Activated CD8-positive, alpha-beta memory T cell treated with anti-CD3 and anti-CD28 coated beads, Interleukin-2, amount 10 ng/mL, durations not matched to agents 7 days and 5 days (primary cell): ENCODE measurements at places on chromosomes 3 and 15. TPM values are rescaled to one million over a fixed set of nuclear protein-coding genes. Genes with fewer than 3 reads are reported as not detected.

SCG5 gene
- total RNA-seq, result 4.3 TPM

AQP9 gene
- not detected for total RNA-seq

DNA sequence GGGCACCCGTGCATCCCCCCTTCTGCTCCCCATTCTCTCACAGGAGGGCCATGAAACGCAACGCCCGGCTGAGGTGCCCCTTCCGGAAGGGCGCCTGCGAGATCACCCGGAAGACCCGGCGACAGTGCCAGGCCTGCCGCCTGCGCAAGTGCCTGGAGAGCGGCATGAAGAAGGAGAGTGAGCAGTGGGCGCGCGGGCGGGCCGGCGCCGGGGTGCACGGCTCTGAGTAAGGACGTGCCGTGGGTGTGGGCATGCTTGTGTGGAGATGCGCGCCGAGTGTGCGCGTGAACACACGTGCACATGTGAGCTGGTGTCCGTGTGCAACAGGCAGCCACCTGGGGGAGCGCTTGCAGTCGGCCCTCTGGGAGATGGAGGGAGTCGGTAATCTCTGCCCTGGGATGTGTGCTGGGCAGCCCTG, 28.1 kb downstream of the NR1I2 start:
- DNase-seq, result peak; percentile 61

DNA sequence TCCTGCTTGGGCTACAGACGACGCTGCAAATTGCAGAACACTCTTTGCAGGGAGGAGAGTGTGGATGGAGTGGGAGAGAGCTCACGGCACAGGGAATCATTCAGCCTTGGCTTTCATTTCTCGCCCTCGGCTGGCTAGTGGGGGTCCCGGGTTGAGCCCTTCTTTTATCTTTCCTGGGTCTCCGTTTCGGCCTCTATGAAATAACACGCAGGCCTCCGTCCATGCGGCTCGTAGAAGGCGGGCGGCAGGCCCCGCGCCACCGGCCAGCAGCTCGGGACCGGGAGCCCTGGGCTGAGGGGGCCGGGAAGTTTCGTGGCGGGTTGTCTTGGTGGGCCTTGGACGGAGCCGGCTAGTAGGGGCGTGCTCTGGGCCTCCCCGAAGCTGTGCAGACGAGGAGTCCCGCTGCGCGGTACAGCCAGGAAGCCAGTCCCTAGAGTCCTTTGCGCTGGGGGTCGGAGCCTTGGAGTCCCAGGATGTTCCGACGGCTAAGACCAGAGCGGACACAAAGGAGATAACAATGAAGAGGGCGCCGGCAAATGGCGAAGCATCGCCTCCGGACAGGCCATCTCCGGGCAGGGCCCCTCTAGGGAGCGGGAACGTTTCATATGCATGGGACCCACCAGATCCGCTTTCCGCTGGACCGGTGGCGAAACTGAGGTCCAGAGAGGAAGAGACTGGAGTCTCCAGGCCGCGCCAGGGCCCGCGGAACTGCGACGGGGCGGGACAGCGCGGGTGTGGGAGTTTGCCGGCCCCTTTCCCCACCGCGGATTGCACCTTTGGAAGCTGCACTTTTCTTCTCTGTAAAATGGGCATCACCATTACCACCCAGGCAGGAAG, 4.3 kb downstream of the RNU6-1 start:
- DNase-seq, result no peak

DNA sequence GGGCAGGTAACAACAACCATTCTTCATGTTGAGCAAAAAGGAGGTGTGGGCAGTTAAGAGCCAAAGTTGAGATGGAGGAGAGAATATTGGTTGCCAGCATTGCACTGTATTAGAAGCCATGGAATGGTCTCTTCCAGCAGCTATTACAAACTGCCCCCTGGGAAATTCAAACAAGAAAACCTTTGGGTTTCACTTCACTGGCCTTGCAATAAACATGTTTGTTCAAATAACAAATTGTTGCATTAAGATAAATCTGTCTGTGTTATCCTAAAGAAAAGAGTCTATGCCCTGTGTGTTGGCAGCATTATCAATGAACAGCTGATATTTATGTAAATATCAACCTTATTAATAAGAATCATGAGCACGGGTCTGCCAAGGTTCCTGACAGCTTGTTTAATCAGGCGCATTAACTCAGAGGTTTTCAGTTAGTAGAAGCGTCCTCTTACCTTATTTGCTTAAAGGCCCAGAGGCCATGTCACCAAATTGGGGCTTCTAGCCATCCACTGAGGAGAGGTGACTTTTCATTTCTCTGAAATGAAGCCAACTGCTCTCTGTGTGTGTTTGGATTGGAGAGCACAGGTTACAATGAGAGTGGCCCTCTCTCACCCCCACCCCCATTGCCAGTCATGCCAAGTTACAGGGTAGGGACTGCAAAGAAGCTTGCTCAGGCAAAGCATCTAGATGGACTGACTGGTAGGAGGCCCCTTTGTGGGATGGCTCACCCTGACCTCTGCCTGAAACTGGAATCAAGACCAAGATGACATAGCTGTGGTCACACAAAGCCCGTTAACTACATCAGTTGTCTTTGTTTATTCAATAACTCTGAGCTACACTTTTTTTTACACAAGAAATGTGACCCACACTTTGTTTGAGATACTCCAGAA, 10.5 kb downstream of the FILIP1L start:
- peak; percentile 73 for DNase-seq

GRCh38 chr3:114307832-114308231, 14.0 kb downstream of the TIGIT start:
- DNase-seq, result no peak
